ENCODE measurements at places on chromosomes 16 and 17. TPM values are rescaled to one million over a fixed set of nuclear protein-coding genes. Genes with fewer than 3 reads are reported as not detected.

Gene RFFL
- total RNA-seq, result 12.0 TPM

- no peaks in the 10 kb centered on the region for H3K36me3 ChIP-seq
- DNase-seq, result peak; percentile 79
- H3K4me3 ChIP-seq, result no peak overlapping the region
- H3K4me1 ChIP-seq, result peaks cover 9% of the 10 kb centered on the region
- H3K27ac ChIP-seq, result no peak overlapping the region
- H3K27me3 ChIP-seq, result no peaks in the 10 kb centered on the region
Observed at GRCh38 chr16:85420501-85421337, 192.4 kb upstream of the GSE1 start.

GRCh38 chr16:76265434-76266045 lies 11.7 kb upstream of the CNTNAP4 start:
- H3K4me3 ChIP-seq, result no peak overlapping the region
- no peaks in the 10 kb centered on the region for H3K4me1 ChIP-seq
- DNase-seq, result peak; percentile 43
- no peaks in the 10 kb centered on the region for H3K36me3 ChIP-seq
- no peak overlapping the region for H3K27ac ChIP-seq
- H3K27me3 ChIP-seq, result no peaks in the 10 kb centered on the region

Gene SPEM2
- total RNA-seq, result not detected

- DNase-seq, result no peak
- H3K4me1 ChIP-seq, result peaks cover 6% of the 10 kb centered on the region
- H3K4me3 ChIP-seq, result no peak overlapping the region
- H3K27ac ChIP-seq, result peak overlapping the region; percentile 57
Observed at GRCh38 chr16:67651847-67652246, 6.9 kb downstream of the CARMIL2 start.
